ENCODE measurements at places on chromosomes 2 and 18.

- no peak for DNase-seq
Observed at GRCh38 chr2:54675281-54675680, 48.2 kb upstream of the EML6 start.

- DNase-seq, result no peak
Observed at GRCh38 chr18:7974200-7974874, 407.2 kb downstream of the PTPRM start.

- no peak for DNase-seq
Observed at GRCh38 chr2:182666674-182667314, 49.3 kb upstream of the DNAJC10 start.

GRCh38 chr2:69644506-69644979 lies 1.0 kb upstream of the AAK1 start:
- no peak for DNase-seq

- no peak for DNase-seq
Observed at GRCh38 chr2:234991290-234991689, 39.5 kb downstream of the SH3BP4 start.

- DNase-seq, result no peak
Observed at GRCh38 chr2:237874585-237875161, 15.2 kb downstream of the RAMP1 start.

DNA sequence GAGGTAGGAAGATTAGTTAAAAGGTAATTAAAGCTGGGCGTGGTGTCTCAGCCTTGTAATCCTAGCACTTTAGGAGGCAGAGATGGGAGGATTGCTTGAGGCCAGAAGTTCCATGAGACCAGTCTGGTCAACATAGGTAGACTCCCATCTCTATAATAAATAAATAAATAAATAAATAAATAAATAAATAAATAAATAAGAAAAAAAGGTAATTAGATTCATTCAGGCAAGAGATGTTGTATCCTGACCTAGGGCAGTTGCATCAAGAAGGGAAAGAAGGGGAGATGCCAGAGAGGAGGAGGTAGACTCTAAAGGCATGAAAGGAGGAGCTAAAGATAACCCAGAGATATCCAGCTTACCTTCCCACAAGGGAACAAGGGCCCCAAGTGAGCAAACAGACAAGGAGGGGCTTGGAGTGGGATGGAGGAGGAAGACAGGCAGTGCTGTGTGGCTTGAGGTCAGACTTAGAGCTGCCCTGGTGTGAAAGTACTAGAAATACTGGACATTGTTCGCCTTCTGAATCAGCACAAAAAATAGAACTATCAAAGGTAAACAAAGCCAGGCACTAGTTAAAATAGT lies 7.4 kb upstream of the RAB1A start:
- DNase-seq, result no peak

DNA sequence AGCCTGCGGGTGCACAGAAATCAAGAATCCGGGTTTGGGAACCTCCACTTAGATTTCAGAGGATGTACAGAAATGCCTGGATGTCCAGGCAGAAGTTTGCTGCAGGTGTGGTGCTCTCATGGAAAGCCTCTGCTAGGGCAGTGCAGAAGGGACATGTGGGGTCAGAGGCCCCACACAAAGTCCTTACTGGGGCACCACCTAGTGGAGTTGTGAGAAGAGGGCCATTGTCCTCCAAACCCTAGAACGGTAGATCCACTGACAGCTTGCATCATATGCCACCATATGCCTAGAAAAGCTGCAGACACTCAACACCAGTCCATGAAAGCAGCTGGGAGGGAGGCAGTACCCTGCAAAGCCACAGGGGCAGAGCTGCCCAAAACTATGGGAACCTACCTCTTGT lies 833.0 kb downstream of the TMEM182 start:
- DNase-seq, result no peak

- DNase-seq, result no peak
Observed at GRCh38 chr2:42800981-42801380, 8.6 kb upstream of the HAAO start.

- no peak for DNase-seq
Observed at GRCh38 chr2:25566694-25567093, 106.7 kb downstream of the DTNB start.

GRCh38 chr2:27796791-27797765 lies 25.6 kb downstream of the MRPL33 start:
- DNase-seq, result no peak

DNA sequence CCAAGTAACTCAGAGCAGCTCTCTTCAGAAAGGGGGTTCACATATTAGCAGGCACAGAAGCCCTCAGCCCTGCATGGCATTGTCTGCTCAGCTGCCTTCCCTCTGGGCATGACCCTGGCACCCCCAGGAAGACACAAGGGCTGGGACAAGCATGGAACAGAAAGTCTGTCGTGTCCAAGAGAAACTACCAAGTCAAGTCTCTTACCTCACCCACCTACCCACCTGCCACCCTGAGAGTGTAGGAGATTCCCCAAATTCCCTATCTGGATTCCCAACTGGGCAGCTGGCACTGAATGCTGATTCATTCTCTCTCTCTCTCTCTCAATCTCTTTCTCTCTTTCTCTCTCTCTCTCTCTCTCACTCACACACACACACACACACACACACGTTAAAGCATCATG lies 21.6 kb downstream of the SMAD7 start:
- no peak for DNase-seq

- DNase-seq, result no peak
Observed at GRCh38 chr2:29035016-29035745, 39.1 kb downstream of the PCARE start.

DNA sequence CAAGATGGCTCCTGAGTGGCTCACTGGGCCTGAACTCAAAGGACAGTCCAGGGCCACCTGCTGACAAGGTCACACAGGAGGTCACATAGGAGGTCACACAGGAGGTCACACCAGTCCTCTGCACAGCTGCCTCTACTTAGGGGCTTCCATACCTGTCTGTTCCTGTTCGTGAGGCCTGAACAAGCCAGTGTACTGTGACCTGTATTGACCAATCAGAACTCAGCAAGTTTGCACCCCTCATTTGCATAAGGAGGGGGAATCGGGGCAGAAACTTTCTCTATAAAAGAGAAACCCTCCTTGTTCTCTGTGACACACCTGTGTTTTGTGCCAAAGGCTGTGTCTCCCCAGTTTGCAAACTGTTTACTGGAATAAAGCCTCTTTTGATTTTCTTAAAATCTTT lies 478.9 kb downstream of the EIPR1 start:
- DNase-seq, result no peak

- no peak for DNase-seq
Observed at GRCh38 chr2:3598197-3598910, 3.4 kb downstream of the COLEC11 start.

DNA sequence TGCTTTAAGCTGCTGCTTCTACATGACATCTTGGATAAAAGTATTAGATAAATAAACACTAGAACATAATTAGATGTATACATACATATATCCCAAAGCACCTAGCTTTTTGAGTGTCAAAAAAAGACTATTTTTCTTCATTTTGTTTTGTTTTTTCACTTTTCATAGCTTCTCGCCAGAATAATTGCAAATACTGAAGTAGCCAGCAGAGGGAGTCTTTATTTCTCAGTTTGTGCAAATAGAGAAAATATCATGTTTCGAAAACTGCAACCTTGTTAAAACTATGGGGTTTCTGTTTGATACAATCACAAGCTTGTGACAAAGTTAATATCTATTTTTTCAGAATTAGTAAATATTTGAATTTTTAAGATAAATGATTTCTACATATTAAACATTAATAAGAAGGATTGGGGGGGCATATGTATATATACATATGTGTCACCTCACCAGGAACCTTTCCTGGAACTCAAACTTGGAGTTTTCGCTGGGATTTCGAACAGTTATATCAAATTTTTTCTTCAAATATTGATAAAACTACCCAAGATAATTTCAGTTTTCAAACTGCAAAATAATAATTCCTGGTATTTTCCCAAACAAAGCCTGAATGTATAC lies 61.0 kb downstream of the GRB14 start:
- DNase-seq, result no peak

- DNase-seq, result no peak
Observed at GRCh38 chr2:228763379-228763981, 507.6 kb downstream of the PID1 start.

- no peak for DNase-seq
Observed at GRCh38 chr18:12256951-12257350, 2.8 kb downstream of the CIDEA start.

- DNase-seq, result peak; percentile 37
Observed at GRCh38 chr2:68766376-68766845, 31.8 kb downstream of the ARHGAP25 start.

- no peak for DNase-seq
Observed at GRCh38 chr2:221034026-221034701, 537.9 kb downstream of the EPHA4 start.

- DNase-seq, result peak; percentile 64
Observed at GRCh38 chr2:43131051-43131889, 95.1 kb downstream of the ZFP36L2 start.

All from stimulated activated CD8-positive, alpha-beta memory T cell treated with anti-CD3 and anti-CD28 coated beads, Interleukin-2, amount 100 ng/mL, for 1 hour (primary cell).